ENCODE measurements at places on chromosomes 1 and 21.
A peak's percentile ranks its signal among the peaks of the same experiment; 100 is the strongest.

DNA sequence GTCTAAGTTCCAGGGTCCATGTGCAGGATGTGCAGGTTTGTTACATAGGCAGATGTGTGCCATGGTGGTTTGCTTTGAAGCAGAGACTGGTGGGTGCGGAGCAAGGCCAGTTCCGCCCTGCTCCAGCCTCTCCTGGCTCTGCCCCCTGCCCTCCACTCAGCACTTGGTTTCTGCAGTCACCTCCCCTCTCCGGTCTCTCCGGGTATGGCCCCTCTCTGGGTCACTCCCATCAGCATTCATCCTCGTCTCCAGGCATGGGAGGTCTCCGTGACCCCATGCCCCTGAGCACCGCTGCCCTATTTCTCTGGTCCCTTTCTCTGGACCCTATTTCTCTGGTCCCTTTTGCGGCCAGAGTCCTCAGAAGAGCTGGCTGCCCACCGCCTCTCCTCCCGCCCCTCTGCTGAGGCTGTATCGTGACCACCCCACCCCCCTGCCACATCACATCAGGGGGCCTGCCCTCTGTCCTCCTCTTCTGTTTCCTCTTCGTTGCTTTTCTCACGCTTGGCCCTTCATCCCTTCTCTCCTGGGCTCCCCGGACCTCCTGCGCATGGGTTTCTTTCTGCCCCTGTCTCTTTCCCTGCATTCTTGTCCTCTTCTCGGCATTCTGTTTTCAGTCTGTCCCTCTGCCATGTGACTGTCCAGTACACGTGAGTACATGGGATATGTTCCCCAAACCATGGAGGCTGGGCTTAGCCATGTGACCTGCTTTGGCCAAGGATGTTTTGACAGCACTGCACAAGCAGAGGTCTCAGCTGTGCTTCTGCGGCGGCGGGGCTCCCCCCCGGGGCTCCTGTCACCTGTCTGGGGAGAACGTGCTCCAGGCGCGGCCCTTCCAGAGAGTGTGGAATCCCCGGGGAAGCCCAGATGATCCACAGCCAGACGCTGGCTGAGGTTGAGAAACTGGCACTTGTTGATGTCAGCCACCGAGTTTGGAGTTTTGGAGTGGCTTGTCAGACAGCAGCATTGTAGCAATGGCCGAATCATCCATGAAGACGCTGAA, 54.4 kb upstream of the C1orf174 start:
- peak; percentile 94 for ATAC-seq

GRCh38 chr1:151502035-151502700, 9.0 kb upstream of the CGN start:
- no peak for ATAC-seq

GRCh38 chr21:44911384-44912157, 9.1 kb downstream of the ITGB2 start:
- ATAC-seq = peak; percentile 59

DNA sequence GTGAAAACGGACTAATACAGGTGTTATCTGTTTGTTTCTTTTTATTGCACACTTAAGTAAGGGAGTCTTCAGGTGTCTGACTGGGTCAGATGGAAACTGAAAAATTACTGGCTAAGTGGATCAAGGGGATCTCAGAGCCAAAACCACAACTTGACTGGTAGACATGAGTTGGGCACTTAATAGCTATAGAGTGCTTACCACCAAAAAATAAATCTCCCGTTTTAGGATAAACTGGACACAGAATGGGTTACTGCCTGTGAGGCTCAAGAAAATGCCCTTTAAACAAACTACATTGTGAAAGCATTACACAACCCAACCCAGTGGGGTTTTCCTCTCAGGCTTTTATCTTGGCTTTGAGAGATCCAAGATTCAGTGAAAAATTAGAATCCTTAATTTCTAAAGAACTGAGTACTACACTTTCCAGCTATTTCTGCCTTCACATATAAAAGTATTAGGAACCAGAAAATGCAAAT, 134.0 kb upstream of the LYPLAL1 start:
- ATAC-seq = no peak

GRCh38 chr1:152479792-152480595, 30.6 kb upstream of the LCE5A start:
- peak; percentile 71 for ATAC-seq

- no peak for ATAC-seq
Observed at GRCh38 chr1:19759740-19760089, 40.0 kb downstream of the TMCO4 start.

DNA sequence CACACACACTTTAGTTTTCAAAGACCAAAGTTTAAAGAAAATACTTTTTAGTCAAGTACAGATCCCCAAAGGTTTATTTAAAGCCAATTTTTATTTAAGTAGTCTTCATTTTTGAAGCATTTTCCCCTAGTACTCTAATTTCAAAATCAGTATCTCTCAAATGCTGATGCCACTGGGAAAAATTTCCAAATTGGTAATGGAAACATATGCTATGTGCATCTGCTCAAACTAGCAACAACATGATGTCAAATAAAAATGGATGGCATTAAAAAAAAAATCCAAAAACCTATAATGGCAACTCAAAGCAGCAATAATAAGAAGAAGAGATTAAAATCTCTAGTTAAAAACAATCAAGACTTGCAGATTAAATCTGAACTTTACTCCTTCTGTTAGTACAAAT, 58.6 kb downstream of the ZNHIT6 start:
- no peak for ATAC-seq
